KG1 (cell line): ENCODE measurements at places on chromosomes 13 and 19.
A peak's percentile ranks its signal among the peaks of the same experiment; 100 is the strongest.

DNA sequence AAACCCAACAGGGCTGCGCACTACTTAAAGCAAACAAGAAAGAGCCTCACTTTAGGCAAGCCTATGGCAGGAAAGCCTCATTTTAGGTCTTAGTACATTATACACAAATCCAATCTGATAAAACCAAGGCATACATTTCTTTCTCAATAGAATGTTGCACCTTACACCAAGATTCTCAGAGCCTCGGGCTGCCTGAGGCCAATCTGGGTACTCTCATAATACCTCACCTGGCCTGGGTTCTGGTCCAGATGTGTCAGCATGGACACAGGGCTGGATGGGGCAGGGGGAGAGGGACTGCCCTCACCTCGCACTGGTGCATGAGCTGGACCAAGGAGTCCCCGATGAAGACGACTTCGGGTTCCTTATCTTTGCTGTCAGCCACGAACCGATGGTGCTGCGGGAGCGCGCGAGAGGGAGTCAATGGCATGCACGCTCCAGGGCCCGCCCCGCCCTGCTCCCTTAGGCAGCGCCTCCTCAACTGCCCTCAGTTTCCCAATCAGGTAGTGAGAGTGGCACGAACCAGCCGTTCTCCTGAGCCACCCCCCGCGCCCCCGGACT, at the start of gene PRR19:
TSS of gene PRR19 (plus strand) at position 487 of the 558 bp plus-strand sequence. CDS start 7,453 bp downstream, outside the sequence.
- DNase-seq, result no peak

GRCh38 chr19:50657712-50658440, 8.6 kb downstream of the C19orf81 start:
- DNase-seq, result peak; percentile 76

GRCh38 chr13:77810430-77810829, 108.2 kb downstream of the EDNRB start:
- DNase-seq, result no peak

GRCh38 chr19:3098515-3099346, 4.6 kb downstream of the GNA11 start:
- DNase-seq, result no peak

GRCh38 chr19:49518033-49518432, 5.6 kb downstream of the FCGRT start:
- no peak for DNase-seq

GRCh38 chr19:47315125-47315821, 5.6 kb downstream of the C5AR1 start:
- DNase-seq, result peak; percentile 47

- no peak for DNase-seq
These were observed 774.1 kb downstream of the LIG4 start for GRCh38 chr13:107441279-107441678.

DNA sequence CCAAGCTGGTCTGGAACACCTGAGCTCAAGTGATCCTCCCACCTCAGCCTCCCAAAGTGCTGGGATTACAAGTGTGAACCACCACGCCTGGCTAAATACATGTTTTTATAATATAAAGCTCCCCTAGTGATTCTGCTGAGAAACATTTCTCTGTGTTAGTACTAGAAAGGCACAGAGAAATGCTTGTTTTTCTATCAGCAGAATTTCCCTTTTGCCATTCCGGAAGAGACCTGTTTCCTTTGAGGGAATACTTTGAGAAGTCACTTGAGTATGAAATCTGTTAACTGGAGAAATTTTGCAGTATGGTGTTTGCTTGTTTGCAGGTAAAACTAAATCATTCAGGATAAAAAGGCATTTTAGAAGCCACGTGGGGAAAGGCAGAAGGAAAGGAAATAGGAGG, 4.4 kb upstream of the NLRP12 start:
- no peak for DNase-seq

- DNase-seq, result no peak
These were observed 5.1 kb downstream of the SSBP4 start for GRCh38 chr19:18424122-18424889.

GRCh38 chr19:51520728-51521127, 10.7 kb downstream of the SIGLEC6 start:
- DNase-seq, result no peak

- no peak for DNase-seq
These were observed 26.6 kb downstream of the PPP1R37 start for GRCh38 chr19:45119582-45119981.

DNA sequence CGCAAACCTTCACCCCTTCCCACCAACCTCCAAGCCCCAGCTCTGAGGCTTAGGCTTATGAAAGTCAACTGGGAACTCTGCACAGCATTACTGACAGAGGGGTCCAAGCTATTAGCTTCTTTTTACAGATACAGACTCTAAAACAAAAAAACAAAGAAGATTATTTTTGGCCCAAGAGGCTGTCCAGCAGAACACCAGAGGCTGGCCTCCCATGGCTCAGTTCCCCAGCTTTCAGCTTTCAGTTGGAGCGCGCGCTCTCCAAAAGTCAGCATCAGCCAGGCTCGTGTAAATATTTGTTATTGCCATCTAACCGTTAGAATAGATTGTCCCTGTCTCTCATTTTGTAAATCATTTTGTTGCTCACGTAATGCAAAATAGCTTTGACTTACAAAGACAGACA, 58.4 kb downstream of the ZIC5 start:
- DNase-seq, result no peak

DNA sequence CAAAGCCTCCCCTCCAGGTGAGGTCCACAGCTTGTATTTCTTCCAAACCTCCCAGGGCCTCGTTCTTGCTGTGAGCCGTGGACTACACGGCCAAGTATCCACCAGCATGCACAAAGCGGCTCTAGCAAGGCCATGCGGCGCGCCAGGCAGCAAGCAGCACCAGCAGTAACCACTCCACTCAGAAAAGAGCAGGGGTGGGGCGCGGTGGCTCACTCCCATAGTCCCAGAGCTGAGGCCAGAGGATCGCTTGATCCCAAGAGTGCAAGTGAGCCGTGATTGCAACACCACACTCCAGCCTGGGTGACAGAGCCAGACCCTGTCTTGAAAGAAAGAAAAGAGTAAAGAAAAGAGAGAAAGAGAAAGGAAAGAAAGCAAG, 4.7 kb downstream of the CCDC8 start:
- DNase-seq, result no peak

GRCh38 chr13:106299621-106300020, 235.8 kb downstream of the EFNB2 start:
- no peak for DNase-seq

DNA sequence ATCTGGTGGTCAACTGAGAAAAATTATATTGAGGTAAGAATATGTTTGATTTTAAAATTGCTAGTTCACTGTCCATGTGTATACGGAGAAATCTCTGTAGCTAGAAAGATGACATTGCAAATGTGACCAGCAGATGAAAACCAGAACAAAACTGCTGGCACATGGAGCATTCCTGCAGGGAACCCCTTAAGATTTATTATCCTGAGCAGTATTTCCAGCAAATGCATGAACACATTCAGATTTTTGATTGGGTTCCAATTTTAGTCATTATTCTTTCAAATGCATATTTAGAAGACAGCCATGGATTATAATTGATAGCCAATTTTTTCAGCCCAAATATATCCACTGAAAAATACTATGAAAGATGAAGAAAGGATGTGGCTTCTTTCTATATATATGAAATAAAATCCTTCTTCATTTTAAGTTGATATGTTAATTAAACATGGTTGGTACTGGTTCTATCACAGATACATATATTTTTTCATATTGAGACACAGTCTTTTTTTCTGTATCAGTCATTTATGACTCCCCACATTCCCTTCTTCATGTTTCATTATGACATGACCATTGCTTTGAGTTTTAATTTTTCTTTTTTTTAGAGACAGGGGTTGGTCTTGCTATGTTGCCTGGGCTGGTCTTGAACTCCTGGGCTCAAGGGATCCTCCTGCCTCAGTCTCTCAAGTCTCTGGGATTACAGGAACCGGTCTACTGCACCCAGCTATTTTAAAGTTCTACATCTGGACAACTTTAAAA, 376.5 kb downstream of the KLF12 start:
- no peak for DNase-seq

- DNase-seq, result no peak
These were observed 193.8 kb downstream of the KATNAL1 start for GRCh38 chr13:30113551-30113950.

DNA sequence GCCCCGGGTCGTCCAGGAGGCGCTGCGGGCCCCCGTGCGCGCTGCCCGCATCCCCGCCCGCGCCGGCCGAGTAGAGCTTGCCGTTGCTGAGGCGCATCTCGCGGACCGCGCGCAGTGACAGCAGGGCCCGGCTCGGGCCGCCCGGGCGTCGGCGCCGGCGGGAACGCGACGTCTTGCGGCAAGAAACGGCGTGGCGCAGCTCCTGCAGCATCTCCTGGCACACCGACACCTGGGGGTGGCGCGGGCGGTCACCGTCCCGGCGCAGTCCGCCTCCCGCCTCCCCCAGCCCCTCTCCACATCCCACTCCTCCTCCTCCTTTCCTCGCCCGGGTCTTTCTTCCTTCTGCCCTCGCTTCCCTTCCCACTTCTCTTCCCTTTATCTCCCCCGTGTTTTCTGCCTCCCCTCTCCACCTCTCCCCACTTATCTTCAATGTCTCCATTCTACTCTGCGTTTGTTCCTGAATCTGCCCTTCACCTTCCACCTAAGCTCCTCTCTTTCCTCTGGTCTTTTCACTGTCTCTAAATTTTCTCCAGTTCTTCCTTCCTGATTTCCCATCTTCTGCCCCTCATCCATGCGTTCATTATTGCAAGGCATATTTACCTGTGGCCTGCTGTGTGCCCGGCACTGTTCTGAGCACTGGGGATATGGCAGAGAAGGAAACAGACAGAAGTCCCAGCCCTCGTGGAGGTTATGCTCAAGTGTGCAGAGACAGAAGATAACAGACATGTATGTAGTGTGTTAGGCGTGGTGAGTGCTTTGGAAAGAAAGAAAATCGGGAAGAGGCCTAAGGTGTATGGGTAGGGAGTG, 5.2 kb upstream of the ATP1A3 start:
- DNase-seq, result no peak

DNA sequence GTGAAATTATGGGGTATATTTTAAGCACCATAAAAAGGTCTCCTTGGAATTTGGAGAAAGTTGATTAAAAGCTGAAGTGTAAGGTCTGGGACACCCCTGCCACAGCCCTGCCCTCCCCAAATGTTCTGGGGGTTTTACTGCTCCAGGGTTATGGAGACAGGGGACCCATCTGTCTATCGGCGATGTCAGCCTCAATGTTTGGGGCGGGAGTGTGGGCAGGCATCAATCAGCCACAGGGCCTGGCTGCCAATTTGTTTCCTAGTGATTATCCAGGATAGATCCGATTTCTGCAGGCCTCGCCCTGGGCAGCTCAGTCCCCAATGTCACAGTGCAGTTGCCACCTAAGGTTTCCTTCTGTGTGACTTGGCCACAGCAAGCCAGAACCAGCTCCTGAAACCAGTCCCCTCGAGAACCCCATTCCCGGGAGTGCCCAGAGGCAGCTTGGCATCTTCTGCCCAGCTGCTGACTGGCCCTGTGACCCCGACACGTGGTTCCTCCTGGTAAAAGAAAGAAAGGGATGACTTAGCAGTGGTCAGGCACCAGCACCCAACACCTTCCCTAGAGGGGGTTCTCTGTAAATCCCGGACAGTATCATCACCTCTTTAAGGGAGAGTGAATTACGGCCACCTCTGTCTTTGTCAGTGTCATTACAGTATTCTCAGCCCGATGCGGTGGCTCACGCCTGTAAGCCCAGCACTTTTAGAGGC, 41.6 kb downstream of the MYO9B start:
- no peak for DNase-seq

DNA sequence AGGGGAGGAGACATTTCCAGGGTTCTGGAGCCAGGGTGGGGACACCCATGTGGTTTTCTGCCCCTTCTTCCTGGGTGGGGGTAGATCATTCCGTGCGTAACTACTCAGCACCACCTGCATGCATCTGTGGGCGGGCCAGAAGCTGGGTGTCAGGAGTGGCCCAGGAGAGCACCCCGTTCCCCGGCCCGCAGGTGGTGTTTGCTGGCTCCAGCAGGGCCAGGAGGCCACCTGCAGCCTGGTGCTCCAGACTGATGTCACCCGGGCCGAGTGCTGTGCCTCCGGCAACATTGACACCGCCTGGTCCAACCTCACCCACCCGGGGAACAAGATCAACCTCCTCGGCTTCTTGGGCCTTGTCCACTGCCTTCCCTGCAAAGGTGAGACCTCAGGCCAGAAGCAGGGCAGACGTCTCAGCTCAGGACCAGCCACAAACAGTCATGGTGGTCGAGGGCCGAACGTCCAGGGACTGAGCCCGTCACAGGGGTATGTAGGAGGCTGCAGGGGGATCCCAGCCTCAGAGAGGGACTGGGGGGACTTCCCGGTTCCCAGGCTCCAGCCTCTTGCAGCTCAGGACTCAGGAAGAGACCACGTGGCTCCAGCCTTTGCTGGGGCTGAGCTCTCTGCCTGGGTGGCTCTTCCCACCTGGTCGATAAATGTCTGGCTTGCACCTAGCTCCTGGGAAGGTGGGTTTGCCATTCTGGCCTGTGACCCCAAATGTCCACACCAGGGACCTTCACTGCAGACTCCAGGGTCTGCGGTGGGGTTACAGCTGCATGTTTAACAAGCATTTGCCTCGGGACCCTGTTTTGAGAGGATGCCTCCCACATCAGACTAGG, 1.6 kb downstream of the FSTL3 start:
- DNase-seq, result no peak

GRCh38 chr19:42121656-42122069, 10.6 kb downstream of the POU2F2 start:
- DNase-seq, result peak; percentile 58

DNA sequence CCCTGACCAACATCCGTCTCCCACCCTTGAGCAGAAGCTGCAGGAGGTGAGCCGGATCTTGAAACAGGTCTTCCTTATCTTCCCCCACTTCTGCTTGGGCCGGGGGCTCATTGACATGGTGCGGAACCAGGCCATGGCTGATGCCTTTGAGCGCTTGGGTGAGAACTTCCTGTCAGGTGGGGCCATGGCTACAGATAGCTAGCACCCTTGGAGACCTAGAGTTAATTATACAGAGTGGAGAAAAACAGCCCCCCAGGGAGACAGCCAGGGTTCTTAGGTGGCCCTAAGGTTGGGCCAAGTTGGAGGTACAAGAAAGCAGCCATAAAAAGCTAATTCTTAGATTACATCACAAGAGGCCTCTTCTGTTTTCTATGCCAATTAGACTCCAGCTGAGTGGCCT, 8.9 kb upstream of the ARHGAP45 start:
- no peak for DNase-seq

- no peak for DNase-seq
These were observed 4.5 kb downstream of the COL5A3 start for GRCh38 chr19:10005632-10006334.

GRCh38 chr13:24683838-24684599, 3.8 kb downstream of the ATP12A start:
- peak; percentile 14 for DNase-seq
